ENCODE measurements at places on chromosomes 2 and 18.

DNA sequence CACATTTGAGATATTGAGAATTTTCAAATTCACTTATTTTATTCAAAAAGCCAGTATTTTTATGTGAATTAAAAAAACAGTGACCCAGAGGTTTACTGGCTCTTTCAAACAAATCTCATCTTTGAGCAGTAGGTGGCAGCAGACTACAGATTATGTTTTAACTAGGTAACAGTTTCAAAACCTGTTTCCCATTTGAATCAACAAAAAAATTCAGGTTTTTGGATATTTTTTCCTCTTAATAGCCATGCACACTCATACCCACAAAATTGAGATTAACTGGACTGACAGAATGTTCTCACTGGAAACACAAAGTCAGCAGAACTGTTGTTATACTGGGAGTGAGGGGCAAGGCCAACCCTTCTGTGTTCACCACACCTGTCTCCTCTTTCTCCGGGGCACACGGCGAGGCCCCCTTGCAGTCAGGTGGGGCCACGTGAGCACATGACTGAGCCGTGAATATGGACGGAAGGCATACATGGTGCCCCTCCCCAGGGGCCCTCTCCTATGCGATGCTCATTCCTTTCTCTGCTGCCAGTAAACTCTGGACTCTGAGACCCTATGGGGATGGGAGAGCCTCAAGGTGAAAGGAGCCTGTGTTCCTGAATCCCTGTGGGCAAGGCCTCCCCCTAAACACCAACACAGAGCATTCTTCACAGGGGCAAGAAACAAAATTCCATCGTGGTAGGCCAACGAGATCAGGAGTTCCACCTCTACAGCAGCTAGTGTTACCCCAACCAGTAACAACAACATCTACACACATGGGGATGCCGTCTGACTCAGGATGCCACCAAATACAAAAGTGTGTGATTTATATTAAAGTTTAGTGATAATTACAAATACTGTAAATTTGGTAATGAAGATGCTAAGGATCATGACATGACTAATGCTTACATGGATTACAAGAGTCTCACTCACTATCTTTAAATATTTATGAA, 80.4 kb downstream of the LPIN2 start:
- no peak for DNase-seq

DNA sequence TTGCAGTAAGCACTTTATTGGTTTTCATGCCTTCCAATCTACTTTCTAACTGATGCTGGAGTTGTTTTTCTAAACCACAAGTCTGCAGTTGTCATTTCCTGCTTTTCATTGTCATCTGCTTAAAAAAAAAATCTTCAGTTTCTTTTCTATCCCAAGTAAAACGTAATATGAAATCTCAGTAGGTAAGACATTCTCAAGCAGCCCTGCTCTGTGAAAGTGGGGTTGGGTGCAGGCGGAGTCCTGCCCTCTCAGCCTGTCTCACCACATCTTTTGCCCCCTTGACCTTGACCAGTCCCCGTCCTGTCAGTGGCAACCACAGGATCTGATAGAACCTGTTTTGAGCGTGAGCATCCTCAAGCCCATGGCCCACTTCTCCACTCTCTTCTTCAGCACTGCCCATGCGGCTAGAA, 80.0 kb upstream of the CPO start:
- no peak for DNase-seq

GRCh38 chr2:95372845-95373244, 29.7 kb upstream of the FAHD2A start:
- DNase-seq, result no peak

GRCh38 chr2:148542614-148543013, 101.9 kb upstream of the EPC2 start:
- DNase-seq, result no peak

DNA sequence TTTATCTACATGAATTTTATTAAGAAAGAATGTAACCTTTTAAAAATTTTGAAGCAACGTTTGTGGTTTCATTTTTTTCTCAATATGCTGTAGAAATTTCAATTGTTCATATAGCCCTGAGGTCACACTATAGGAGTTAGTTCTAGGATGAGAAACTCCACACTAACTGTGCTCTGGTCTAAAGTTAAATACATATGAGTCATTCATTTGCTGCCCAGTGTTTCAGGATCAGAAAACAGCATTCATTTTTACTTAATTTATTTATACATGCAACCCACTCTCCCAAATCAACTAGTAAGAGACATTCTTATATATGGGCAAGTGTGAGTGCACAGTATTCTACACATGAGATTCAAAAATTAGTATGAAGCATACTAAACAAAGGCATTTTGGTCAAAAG, 137.9 kb downstream of the DOCK10 start:
- DNase-seq, result no peak

- no peak for DNase-seq
Measured at GRCh38 chr2:1675633-1676032, 68.7 kb downstream of the PXDN start.

- DNase-seq, result no peak
Measured at GRCh38 chr2:68744366-68744912, 9.8 kb downstream of the ARHGAP25 start.

DNA sequence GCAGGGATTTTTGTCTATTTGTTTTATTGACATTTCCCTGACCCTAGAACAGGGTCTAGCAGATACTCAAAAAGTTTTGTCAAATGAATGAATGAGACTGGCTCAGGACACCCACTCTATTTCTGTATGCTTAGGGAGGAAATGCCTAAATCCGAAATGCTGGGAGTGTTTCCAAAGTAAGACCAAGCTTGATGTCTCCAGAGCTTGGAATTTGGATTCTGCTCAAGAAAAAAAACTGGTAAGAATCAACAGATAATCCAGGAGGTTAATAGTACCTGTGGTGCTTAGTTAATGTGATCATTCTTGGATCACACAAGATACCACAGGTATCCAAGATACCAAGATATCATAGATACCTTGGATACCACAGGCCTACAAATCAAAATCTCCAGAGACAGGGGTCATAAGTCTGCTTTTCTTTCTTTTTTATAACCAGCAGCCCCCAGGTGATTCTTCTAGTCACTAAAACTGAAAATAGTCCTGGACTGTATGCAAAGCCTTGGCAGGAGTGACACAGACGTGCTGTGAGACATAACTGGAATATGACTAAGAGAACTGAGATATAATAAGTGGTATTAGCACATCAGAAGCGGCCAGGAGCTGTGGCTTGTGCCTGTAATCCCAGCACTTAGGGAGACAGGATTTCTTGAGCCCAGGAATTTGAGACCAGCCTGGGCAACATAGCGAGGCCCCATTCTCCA, 39.9 kb upstream of the SP3 start:
- DNase-seq, result no peak

- no peak for DNase-seq
Measured at GRCh38 chr2:61158356-61158955, 3.5 kb upstream of the C2orf74 start.

DNA sequence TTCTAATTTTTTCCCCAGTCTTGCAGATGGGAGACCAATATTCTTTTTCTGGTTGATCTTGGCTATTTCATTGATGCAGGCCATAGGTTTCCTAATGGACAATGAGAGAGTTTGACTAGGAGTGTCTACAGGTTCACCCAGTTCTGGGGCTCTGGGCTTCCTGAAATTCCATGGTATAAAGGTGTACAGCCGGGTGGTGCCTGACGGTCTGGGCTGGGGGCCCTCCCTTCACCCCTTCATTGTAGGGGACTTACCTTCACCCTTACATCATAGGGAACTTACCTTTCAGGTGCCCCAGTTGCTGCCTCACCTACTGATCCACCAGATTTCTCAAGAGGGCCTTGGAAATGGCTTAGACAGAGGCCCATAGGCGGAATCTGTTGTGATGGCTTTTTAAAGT, 13.0 kb upstream of the LAPTM4A start:
- DNase-seq, result no peak
